HCT116 (cell line): ENCODE measurements at places on chromosomes 2 and 18. TPM values are rescaled to one million over a fixed set of nuclear protein-coding genes. Genes with fewer than 3 reads are reported as not detected.

DNA sequence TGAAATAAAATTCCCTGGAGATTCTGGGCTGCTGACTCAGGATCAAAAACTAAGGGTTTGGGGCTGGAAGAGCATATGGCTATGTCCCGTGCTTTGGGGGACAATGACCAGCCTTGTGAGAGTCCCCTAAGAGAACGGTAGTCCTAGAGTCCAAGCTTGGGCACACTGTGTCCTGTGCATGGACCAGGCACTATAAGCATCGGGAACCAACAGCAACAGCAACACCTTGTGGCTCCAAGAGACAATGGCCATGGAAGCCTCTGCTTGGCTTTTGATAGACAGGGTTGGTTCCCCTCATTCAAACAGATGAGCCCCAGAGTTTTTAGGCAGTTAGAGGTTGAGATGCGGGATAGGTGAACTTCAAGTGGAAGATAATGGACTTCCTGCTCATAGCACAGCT is 294.4 kb upstream of the CHAC2 start:
- H3K27ac ChIP-seq, result no peak overlapping the region
- H3K36me3 ChIP-seq, result no peaks in the 10 kb centered on the region
- peaks cover 25% of the 10 kb centered on the region for H3K4me1 ChIP-seq
- no peak overlapping the region for H3K4me3 ChIP-seq
- H3K27me3 ChIP-seq, result no peaks in the 10 kb centered on the region

GRCh38 chr2:28505361-28505760 is 9.5 kb downstream of the PLB1 start:
- DNase-seq, result no peak
- H3K4me3 ChIP-seq, result no peak overlapping the region
- no peaks in the 10 kb centered on the region for H3K27me3 ChIP-seq

- H3K4me1 ChIP-seq, result no peaks in the 10 kb centered on the region
- no peak overlapping the region for H3K4me3 ChIP-seq
These were observed 48.5 kb downstream of the HS6ST1 start for GRCh38 chr2:128269990-128270671.

DNA sequence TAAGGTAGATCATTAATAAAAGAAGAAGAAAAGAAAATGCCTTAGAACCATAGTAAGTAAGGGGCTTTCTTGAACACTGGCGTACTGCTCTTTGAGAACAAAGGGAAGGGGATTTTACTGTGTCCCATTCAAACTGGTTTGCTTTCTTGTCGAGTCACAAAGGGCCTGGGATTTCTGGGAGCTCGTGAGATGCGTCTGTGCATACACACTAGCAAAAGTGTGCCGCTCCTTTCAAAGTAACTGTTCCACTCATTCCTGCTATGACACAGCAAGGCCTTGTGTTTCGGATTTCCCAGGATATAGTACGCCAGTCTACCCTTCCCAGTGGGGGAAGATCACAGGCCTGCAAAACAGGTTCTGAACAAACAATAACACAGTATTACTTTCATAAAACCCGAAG is 93.0 kb downstream of the KCTD18 start:
- H3K36me3 ChIP-seq, result peaks cover 15% of the 10 kb centered on the region; the same call in 1 of the 2 replicates
- no peak overlapping the region for H3K27ac ChIP-seq
- DNase-seq, result no peak

GRCh38 chr2:200408428-200409316 is 101.2 kb downstream of the KCTD18 start:
- H3K27ac ChIP-seq, result peak overlapping the region; percentile 93
- peak overlapping the region; percentile 48 for H3K4me3 ChIP-seq
- H3K27me3 ChIP-seq, result no peaks in the 10 kb centered on the region
- no peaks in the 10 kb centered on the region for H3K36me3 ChIP-seq
- H3K4me1 ChIP-seq, result peaks cover 70% of the 10 kb centered on the region
- DNase-seq, result peak; percentile 79

DNA sequence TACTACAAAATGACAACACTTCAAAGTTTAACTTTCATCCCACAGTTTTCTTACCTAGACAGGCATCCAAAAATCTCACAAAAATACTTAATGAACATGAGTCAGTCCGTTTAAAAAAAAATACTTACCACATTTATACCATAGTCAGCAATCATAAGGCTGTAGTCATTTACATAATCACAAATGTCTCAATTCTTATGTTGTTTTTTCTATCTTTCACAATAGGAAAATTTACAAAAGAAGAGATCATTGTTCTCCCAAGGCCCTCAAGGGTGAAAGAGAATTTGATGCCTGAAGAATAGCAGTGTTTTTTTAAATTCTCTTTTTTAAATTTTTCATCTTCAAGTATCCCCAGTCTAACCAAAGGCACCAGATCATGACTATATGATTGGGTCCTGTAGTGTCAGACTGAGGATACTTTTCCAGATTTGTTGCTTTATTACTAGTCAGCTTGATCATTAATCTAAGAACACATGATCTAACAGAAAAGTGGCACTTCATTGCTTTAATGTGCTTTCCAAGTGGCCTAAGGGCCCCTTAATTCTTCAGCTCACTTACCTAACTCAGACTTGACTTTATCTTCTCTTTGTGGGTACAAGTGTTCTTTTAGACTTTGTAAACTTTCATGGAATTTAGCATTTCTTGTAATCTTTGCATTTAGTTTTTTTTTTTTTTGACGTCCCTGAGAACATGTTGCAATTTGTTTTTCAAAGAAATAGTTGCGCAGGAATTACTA is 4.7 kb downstream of the SCYGR5 start:
- DNase-seq, result no peak
- H3K4me3 ChIP-seq, result no peak overlapping the region
- no peaks in the 10 kb centered on the region for H3K27me3 ChIP-seq
- H3K27ac ChIP-seq, result no peak overlapping the region
- H3K36me3 ChIP-seq, result no peaks in the 10 kb centered on the region
- H3K4me1 ChIP-seq, result no peaks in the 10 kb centered on the region

- H3K4me3 ChIP-seq, result no peak overlapping the region
- H3K4me1 ChIP-seq, result no peaks in the 10 kb centered on the region
- no peak overlapping the region for H3K27ac ChIP-seq
- H3K27me3 ChIP-seq, result no peaks in the 10 kb centered on the region
These were observed 50.8 kb upstream of the CWC22 start for GRCh38 chr2:180057706-180058412.

- H3K27ac ChIP-seq, result peak overlapping the region; percentile 12; the same call in 1 of the 2 replicates
- peaks cover 18% of the 10 kb centered on the region for H3K4me1 ChIP-seq
- H3K36me3 ChIP-seq, result no peaks in the 10 kb centered on the region
These were observed 50.6 kb upstream of the ZFP36L2 start for GRCh38 chr2:43276962-43277391.

DNA sequence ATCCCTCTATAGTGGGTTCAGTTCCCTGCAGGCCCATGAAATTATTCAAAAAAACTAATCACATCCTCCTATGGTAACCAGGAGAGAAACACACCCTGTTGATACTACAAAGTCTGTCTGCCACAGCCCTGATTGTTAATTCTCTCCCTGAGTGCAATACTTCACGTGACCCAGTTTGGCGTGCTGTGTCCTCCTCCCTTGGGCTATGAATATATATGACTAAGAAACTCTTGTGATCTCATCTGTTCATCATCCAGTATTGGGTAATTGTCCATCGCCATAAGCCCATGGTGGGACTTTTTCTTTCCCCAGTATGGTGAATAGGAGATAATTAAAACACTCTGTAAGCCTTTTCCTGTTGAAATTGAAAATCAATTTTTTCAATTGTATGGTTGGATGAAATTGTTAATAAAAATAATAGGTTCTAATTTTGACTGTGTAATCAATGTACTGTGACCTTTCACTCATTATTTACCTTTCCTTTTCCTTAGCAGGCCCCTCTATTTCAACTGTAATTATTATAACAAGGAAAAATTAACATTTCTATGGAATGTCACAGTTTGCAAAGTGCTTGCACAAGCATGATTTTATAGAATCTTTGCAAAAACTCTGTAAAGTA is 1822.6 kb downstream of the SUCLG1 start:
- H3K36me3 ChIP-seq, result no peaks in the 10 kb centered on the region
- H3K27ac ChIP-seq, result no peak overlapping the region
- no peaks in the 10 kb centered on the region for H3K27me3 ChIP-seq
- no peaks in the 10 kb centered on the region for H3K4me1 ChIP-seq
- DNase-seq, result no peak

MZT2B gene
- total RNA-seq, result 334 TPM

COLEC11 gene
- 0.15 TPM for total RNA-seq

MAP4K4 gene
- 62.3 TPM for total RNA-seq

CRYBA2 gene
- total RNA-seq, result not detected

POTEF gene
- total RNA-seq, result 3.5 TPM

KIF1A gene
- total RNA-seq, result 0.27 TPM
